ENCODE measurements at places on chromosomes 7 and 10. TPM values are rescaled to one million over a fixed set of nuclear protein-coding genes. Genes with fewer than 3 reads are reported as not detected.

The CPA2 gene
- total RNA-seq = not detected

The AS3MT gene
- 2.1 TPM for total RNA-seq

- DNase-seq = no peak
Observed at GRCh38 chr10:86206240-86206579, 160.4 kb downstream of the GRID1 start.

GRCh38 chr7:81120803-81121202 lies 202.0 kb upstream of the SEMA3C start:
- no peak for DNase-seq

DNA sequence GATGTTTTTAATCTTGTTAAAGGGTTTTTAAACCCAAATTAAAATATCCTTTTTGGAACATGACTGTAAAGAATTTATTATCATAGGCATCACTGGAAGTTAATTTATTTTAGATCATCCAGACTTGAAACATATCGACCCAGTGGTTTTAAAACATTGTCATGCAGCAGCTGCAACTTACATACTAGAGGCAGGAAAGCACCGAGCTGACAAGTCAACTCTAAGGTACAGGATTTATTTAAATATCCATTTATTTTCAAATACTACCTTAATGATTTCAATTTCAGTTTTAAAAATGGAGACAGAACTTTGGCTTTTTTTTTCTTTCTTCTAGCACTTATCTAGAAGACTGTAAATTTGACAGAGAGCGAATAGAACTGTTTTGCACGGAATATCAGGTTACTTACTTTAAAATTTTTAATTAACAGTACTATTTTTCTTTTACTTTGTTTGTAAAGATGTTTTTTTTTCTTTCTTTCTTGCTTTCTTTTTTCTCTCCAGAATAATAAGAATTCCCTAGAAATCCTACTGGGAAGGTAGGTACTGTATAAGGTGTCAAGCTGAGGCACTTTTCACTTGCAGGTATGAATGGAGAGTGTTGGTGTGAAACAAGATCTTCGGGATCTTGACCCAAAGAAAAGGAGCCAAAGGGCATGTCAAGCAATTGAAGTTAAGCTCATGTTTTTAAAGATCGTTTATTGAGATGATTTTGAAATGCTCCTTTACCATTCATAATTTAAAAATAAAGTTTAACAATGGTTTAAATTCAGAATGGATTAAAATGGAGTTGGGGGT lies 1.8 kb downstream of the COMMD3 start:
- DNase-seq = no peak

GRCh38 chr7:55366461-55367070 lies 1.4 kb downstream of the LANCL2 start:
- DNase-seq = no peak

GRCh38 chr7:67453580-67454380 lies 457.1 kb downstream of the TYW1 start:
- DNase-seq = no peak

DNA sequence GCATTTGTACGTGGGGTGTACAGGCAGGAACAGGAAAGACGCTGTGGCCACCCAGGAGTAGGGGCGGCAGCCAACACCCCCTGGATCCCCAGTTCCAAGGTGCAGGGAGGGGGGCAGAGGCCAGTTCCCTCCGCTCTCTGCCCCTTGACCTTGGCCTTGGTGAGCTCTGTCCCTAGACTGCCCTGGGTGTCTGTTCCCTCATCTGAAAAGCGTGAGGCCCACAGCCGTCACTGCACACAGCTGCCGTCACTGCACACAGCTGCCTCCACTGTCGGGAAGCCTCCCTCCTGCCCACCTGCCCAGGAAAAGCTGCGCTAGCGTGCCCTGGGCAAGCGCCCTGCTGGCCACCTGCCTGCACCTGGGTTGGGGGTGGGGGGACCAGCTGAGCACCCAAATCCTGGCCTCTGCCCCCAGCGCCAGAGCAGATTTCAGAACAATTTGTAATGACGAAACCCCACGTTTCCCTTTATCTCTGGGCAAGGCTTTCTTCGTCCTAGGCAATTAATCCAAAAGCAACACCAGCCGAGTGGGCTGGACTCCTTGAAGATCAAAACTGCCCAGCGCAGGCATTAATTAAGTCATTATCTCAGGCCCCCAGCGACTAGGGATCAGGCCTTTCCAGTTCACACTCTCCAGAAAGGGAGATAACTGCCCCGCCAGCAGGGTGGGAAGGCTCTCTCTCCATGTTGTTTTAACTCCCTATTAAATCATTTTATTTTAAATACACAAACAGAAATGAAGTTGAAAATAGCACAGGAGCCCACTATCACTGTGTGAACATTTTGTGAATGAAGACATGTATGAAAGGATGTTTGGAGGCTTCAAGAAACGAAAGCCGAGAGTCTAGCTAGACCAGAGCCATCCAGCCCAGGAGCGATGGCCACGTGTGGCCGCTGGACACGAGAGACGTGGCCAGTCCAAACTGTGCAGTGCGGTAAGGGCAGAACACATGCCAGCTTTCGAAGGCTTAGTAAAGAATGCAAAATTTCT lies 4.0 kb upstream of the PDGFA start:
- DNase-seq = no peak

DNA sequence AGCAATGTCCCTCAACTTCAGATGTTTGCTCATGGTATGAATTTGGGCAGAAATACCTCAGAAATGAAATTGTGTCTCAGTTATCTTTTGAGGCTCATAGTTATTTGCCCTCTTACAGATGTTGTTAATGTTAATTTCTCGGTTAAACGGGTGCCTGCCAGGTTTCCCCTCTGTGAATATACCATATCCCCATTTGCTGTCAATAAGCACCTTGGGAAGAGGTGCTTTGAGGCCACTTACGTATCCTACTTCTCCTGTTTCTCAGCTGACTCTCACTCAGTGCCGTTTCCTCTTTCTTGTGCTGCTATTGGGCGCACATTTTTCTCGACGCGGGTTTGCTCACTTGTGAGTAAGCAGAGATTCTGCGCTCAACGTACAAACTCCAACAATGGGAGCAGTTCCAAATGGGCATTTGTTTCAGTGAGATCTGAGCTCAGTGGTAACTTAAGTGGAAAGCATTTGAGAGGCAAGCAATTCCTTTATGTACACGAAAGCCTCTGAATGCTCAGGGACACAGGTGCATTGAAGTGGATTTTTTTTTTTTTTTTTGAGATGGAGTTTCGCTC lies 34.8 kb upstream of the JAKMIP3 start:
- DNase-seq = no peak

The PLAC9 gene
- total RNA-seq = 32.6 TPM

GRCh38 chr10:90592638-90593302 lies 265.1 kb downstream of the HTR7 start:
- DNase-seq = no peak

The ANKRD61 gene
- not detected for total RNA-seq

- DNase-seq = no peak
Observed at GRCh38 chr10:17648243-17649035, 4.5 kb downstream of the STAM start.

DNA sequence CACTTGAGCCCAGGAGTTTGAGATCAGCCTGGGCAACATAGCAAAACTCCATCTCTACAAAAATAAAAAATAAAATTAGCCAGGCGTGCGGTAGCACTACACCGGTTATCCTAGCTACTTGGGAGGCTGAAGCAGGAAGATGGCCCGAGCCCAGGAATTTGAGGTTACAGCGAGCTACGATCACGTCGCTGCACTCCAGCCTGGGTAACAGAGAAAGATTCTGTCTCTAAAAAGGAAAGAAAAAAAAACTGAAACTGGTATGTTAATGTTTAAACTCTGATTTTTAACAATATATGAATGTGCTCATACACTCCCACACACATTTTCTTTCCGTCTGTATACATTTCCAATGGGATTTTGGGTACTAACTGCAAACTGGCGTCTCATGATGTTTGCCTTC lies 140.6 kb upstream of the KMT2E start:
- no peak for DNase-seq

The KIAA1217 gene
- 3.8 TPM for total RNA-seq

The CAPZA2 gene
- 467 TPM for total RNA-seq

GRCh38 chr7:142696456-142697179 lies 52.7 kb upstream of the PRSS1 start:
- no peak for DNase-seq

The OPN1SW gene
- total RNA-seq = not detected

- no peak for DNase-seq
Observed at GRCh38 chr10:62306663-62307062, 38.0 kb upstream of the RTKN2 start.

All from uterus (tissue), 4 donors.